ENCODE measurements at places on chromosomes 12 and 14.

GRCh38 chr12:71208053-71208685, 50.4 kb upstream of the TSPAN8 start:
- no peak for DNase-seq

GRCh38 chr14:103685276-103686211, 29.7 kb downstream of the XRCC3 start:
- DNase-seq = no peak

GRCh38 chr12:61854902-61855301, 405.3 kb upstream of the USP15 start:
- no peak for DNase-seq

DNA sequence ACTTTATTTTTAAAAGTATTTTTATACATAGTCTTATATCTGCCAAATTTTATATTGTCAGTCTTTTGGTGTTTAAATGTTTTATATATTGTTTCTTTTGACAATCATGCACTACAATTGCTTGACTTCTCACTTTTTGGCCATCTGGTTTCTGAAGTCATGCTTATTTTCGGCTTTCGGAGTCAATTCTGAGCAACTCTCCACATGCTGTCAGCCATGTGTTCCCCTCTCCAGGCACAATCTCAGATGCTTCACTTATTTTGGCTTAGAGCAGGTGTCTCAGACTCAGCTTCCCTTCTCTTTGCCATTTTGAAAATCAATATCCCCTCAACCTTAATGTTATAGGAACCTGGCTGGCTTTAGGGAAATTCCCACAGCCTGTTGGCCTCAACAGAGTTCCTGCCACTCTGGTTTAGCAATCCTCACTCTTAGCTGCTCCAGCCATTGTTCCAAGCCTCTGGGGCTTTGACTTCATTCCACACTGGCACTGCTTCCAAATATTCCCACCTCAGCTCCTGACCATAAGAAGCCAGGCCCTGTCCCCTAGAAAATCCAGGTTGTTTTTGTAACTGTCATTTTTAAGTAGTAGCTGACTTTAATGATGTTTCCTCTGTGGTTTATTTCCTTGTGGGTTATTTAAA, 125.5 kb upstream of the FAR2 start:
- DNase-seq = no peak
